Activated CD4-positive, alpha-beta T cell treated with anti-CD3 and anti-CD28 coated beads for 4 hours (primary cell): ENCODE measurements at places on chromosomes 12 and 14.

DNA sequence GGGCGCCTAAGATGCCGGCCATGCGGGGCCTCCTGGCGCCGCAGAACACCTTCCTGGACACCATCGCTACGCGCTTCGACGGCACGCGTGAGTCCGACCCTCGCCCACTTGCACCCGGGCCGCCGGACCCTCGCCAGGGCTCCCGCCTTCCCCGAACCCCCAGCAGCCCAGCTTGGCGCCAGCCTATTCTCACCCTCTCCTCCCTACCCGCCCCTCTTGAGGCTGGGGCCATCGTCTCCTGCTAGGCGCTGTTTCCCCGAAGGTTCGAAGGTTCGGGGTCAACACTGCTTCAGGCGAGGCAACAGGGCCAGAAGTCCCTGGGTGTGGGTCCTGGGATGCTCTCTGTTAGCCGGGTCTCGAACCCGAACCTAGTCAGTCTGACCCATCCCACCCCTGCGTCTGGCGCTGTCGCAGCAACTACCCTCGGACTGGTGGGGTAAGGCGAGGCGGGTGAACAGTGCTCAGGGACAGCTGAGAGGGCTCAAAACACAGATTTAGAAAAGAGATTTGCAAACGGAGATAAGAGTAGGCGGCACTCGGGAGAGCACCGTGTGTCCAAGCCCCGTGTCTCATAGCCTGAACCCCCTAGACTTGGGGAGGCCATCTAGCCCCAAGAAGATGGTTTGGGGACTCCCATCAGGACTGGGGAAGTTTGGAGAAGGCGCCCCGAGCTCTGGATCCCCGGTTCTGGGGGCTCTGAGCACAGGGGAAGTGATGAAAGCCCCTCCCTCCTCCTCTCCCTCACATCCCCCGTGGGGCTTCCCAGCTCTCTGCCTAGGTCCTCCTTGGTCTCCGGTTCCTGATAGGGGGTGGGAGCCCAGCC lies 787 bp downstream of the KCNH3 start:
- no peak for DNase-seq

DNA sequence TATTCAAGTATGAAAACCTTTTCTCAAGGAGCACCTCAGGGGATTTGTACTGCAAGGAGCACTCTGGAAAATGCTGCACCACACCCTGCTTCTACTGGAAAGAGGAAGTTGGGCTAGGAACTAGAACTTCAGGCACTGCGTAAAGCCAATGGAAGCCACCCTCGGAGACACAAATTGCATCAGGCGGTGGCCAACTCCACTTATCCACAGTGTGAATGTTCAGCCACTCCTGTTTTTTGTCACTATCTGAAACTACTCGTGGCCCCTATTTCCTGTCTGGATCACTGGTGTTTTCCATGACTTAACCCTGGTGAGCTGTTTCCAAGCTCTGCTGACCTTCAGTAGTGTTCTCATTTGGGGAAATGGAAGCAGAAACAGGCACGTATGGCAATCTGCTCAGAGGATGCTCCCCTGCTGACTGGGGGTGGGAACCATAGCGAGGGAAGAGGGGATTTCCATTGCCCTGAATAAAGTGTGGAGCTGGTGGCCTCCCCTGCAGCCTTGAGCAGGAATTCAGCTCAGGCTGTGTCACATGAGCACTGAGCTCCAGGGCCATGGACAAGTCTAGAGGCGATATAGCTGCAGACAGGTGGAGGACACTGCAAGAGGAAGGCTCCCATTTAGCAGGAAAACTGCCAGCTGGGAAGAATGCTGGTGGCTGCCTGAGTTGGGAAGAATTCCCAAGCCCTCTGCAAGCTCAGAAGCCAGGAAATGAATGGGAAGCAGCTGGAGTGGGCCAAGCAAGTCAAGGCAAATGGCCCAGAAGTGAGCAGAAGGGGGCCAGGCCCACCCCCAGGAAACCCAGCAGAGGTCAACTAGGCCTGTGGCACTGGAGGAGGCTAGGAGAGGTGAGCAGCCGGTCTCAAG lies 50.5 kb upstream of the RAP1B start:
- no peak for DNase-seq

GRCh38 chr14:105292826-105293711 lies 7.7 kb downstream of the BRF1 start:
- no peak for DNase-seq

- no peak for DNase-seq
Observed at GRCh38 chr12:117468016-117468415, 106.6 kb upstream of the NOS1 start.

DNA sequence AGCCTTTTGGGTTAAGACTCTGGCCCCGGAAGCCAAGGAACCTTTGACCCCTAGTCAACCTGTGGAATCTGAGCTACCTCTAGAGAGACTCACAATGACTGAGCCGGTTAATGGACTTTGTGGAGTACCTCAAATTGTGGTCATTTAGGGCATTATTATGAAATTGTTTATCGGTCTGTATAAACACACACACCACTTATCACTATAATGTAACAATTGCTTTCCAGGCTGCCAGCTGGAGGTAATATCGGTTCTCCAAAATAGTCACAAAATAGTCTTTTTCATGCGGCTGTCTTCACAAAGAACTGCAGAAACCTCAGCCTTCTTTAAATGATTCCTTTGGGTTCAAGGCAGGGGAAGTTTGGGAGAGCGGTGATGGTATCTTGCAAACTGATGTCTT lies 144.2 kb downstream of the DACT1 start:
- DNase-seq, result no peak

- DNase-seq, result no peak
Observed at GRCh38 chr12:58745348-58746125, 174.8 kb downstream of the LRIG3 start.

DNA sequence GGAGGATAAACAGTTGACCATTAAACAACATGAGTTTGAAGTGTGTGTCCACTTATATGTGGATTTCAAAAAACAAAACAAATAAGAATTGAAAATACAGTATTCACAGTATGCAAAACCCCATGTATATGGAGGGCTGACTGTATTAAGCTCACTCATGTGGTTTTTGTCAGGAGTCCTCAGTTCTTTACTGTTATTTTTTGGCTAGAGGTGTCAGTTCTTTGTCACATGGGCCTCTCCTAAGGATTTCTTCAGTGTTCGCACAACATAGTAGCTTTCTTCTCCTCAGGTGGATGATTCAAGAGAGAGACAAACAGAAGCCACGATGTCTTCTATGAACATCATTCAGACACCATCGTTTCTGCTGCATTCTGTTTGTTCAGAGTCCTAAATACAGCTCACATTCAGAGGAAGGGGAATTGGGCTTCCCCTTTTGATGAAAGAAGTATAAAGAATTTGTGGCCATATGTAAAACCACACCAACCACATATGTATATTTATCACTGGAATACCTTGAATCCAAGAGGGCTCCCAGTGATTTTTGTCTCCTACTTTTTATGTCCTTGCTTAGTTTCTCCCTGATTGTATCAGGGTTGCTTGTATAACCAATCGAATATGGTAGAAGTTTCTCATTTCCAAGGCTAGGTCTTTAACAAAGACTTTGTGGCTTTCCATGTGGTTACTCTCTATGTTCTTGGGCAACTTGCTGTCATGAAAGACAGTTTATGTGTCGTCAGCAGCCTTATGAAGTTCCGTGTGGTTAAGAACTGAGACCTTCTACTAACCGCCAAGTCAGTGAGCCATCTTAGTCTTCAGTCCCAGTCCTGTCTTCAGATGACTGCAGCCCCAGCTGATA lies 18.9 kb downstream of the MNAT1 start:
- DNase-seq, result peak; percentile 23

- DNase-seq, result no peak
Observed at GRCh38 chr14:39033371-39033770, 69.7 kb downstream of the SEC23A start.

DNA sequence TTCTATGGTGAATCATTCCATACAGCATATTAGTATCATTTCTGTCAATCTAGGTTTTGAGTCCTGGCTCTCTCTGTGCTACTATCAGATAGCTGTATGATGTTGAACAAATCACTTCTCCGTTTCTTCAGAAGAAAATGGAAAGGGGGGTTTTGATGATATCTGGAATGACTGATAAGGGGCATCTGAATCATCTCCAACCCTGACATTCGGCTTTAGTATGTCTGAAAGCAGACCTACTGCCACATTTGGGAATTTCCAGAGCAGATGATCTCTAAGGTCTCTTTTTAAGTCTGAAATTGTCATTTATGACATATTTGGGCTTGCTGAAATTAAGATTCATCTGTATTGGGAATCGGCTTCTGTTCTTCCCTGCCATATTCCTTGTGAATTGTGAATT lies 10.1 kb downstream of the MLF2 start:
- DNase-seq, result no peak

- DNase-seq, result no peak
Observed at GRCh38 chr12:121186826-121187225, 23.1 kb upstream of the P2RX4 start.

DNA sequence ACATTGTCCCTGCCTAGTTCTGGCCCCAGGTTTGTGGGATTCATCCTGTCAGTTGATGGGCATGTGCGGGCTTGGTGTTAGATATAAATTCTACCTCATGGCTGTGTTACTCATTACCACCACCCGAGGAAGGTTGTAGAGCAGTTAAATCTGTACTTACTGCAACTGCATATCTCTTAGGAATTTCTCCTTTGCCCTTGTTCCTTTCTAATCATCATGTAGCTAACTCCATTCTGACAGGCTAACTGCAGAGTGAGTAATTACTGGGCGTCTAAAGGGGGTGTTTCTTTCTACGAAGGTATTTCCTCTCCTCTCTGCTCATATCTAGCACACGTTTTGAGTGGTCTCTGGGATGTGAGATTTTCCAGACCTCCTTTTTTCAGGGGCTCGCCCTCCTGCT lies 1076.7 kb downstream of the TMTC2 start:
- DNase-seq, result no peak

GRCh38 chr12:20490213-20490612 lies 121.9 kb downstream of the PDE3A start:
- DNase-seq, result no peak

DNA sequence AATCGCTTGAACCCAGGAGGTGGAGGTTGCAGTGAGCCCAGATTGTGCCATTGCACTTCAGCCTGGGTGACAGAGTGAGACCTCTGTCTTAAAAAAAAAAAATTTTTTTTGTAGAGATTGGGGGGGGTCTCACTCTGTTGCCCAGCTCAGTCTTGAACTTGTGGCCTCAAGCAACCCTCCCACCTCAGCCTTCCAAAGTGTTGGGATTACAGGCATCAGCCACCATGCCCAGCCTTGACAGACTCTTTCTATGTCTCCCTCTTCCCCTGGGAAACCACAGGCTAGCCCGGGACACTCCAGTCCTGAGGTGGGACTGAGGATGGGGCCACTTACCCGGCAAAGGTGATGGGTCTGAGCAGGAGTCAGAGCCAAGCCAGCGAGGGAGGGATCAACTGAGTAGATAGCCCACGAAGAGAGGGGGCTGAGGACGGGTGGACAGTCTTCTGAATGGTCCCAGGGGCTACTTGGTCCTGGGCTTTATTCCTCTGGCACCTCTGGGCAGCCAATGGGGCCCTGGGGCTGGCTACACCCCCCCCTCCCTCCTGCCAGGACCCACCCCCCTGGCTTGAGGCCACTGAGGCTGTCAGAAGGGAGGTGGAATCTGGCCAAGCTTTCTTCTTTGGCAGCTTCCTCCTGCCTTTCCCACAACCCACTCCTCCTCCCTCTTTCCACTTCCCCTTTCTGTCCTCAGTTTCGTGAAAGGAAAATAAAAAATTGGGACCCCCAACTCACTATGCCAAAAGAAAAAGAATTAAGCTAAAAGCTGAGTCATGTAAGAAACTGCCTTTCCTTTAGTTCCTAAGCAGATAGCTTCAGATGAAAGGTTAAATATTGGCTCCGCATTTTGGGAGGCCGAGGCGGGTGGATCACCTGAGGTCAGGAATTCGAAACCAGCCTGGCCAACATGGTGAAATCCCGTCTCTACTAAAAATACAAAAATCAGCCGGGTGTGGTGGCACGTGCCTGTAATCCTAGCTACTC lies at the start of gene SDS:
Gene SDS (minus strand): TSS at position 453 of the 981 bp plus-strand sequence. CDS start 4,179 bp downstream, outside the sequence.
- DNase-seq, result no peak

DNA sequence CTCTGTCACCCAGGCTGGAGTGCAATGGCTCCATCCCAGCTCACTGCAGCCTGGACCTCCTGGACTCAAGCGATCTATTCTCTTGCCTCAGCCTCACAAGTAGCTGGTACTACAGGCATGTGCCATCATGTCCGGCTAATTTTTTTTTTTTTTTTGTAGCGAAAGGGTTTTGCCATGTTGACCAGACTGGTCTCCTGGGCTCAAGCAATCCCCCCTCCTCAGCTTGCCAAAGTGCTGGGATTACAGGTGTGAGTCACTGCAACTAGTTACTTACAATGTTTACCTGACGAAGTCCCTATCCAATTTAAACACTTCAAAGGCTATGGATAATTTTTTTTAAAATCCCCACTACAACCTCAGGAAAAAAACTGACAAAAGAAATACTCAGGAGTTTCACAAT lies 1.8 kb downstream of the KRR1 start:
- DNase-seq, result no peak

DNA sequence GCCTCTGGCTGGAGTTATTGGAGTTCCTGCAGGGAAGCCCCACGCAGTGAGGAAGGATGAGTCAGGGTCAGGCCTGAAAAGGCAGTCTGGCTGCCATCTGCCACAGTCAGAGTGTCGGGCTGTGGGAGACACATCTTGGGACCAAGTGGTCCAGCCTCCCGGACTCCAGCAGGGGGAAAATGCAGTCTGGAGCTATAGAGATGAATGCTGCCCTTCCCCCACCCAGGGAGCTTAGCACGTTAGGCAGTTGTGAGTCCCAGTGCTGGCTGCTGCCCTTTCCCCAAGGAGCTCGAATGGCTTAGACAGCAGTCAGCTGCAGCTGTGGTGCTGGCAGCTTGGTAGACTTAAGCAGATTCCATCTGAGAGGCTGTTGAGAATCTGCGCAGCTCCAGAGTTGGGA lies 8.2 kb upstream of the NTS start:
- no peak for DNase-seq

GRCh38 chr12:29625359-29625953 lies 128.0 kb upstream of the OVCH1 start:
- no peak for DNase-seq

DNA sequence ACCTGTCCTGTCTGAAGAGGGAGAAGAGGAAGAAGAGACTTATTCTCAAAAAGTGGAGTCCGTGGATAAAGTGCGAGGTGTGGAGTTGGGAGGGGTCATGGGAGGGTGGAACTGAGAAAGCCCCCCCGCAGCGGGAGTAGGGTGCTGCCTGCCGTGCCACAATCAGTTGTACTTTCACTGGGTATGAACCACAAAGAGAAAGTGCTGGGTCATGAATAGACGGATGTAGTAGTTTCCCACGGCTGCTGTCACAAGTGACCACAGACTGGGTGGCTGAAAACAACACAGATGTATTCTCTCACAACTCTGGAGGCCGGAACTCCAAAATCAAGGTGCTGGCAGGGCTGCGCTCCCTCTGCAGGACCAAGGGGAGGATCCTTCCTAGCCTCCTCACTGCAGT lies 5.5 kb downstream of the DNAH10 start:
- no peak for DNase-seq

DNA sequence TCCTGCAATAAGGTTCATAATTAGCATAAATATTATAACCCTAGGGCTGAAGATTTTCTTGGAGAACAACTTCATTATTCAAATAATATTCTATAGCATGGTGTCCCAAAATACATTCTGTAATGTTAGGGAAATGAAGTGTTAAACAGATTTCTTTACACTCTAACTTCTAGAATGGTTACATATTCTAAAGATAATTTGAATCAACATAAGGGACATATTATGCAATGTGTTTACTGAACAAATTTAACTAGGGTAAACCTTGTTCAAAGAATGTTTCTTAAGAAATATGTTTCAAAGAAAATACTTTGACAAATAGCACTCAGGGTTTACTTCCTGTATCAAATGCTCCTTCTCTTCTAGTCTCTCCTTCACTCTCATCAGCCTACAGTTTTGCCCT lies 281.6 kb downstream of the SLC6A15 start:
- DNase-seq, result no peak

GRCh38 chr12:22480016-22480415 lies 64.3 kb downstream of the C2CD5 start:
- DNase-seq, result no peak

- no peak for DNase-seq
Observed at GRCh38 chr14:45559626-45560025, 306.6 kb upstream of the MIS18BP1 start.
